ENCODE measurements at places on chromosomes 13 and 19. TPM values are rescaled to one million over a fixed set of nuclear protein-coding genes. Genes with fewer than 3 reads are reported as not detected.

LILRA5 gene
- total RNA-seq = 1.2 TPM

NXNL1 gene
- not detected for total RNA-seq

C13orf42 gene
- total RNA-seq = 1.9 TPM

FFAR1 gene
- 0.31 TPM for total RNA-seq

RUBCNL gene
- 18.3 TPM for total RNA-seq

VSTM2B gene
- not detected for total RNA-seq

ZNF805 gene
- 23.0 TPM for total RNA-seq

PNMA8C gene
- total RNA-seq = 1.4 TPM

CEACAM3 gene
- not detected for total RNA-seq

CEACAM16 gene
- not detected for total RNA-seq

LILRA1 gene
- not detected for total RNA-seq

LGALS7 gene
- not detected for total RNA-seq

MARK4 gene
- total RNA-seq = 200 TPM

RGL3 gene
- total RNA-seq = 3.6 TPM

PSG7 gene
- total RNA-seq = not detected

HS6ST3 gene
- total RNA-seq = 1.3 TPM

KLK14 gene
- total RNA-seq = not detected

SLC25A41 gene
- total RNA-seq = 3.2 TPM

C3 gene
- total RNA-seq = 131 TPM

PGLYRP1 gene
- total RNA-seq = not detected

SYNGR4 gene
- total RNA-seq = 21.8 TPM

ZNF490 gene
- 6.6 TPM for total RNA-seq

ZNF418 gene
- total RNA-seq = 22.0 TPM

KLK15 gene
- 5.5 TPM for total RNA-seq

PSG11 gene
- total RNA-seq = not detected

LEUTX gene
- total RNA-seq = not detected

TPTE2 gene
- total RNA-seq = 9.9 TPM

XPO4 gene
- 31.4 TPM for total RNA-seq

ERICH6B gene
- 2.4 TPM for total RNA-seq

GRIK5 gene
- total RNA-seq = 87.4 TPM

C19orf33 gene
- 1.1 TPM for total RNA-seq

ADPRHL1 gene
- total RNA-seq = 6.6 TPM

KLK8 gene
- 2.9 TPM for total RNA-seq

Data from testis (tissue), 5 donors.